Myometrial cell (primary cell): ENCODE measurements at places on chromosomes 2 and 18. TPM values are rescaled to one million over a fixed set of nuclear protein-coding genes. Genes with fewer than 3 reads are reported as not detected.

Gene PROKR1
- total RNA-seq = not detected in 2 replicates

Gene ELOA2
- total RNA-seq = not detected in 2 replicates

Gene MC5R
- not detected in 2 replicates for total RNA-seq

Gene XPO1
- 71.5 and 105 TPM in 2 replicates for total RNA-seq

Gene COL3A1
- 2,539 and 2,849 TPM in 2 replicates for total RNA-seq

Gene ICA1L
- total RNA-seq = 2.0 and 2.8 TPM in 2 replicates

Gene CHRND
- not detected in 2 replicates for total RNA-seq

Gene TFCP2L1
- total RNA-seq = not detected in 2 replicates

Gene CD207
- not detected in 2 replicates for total RNA-seq

Gene MAB21L4
- not detected in 2 replicates for total RNA-seq

Gene WDPCP
- total RNA-seq = 1.9 and 2.9 TPM in 2 replicates

Gene RGPD3
- 0.18 TPM in 1 of 2 replicates, not detected in the other for total RNA-seq

Gene GPR155
- 1.4 and 9.2 TPM in 2 replicates for total RNA-seq

Gene UGT1A4
- not detected in 2 replicates for total RNA-seq

Gene C2orf74
- total RNA-seq = 15.4 and 16.4 TPM in 2 replicates

Gene ADCY3
- total RNA-seq = 38.3 and 40.4 TPM in 2 replicates

Gene CIAO1
- total RNA-seq = 105 and 129 TPM in 2 replicates

Gene AQP12A
- not detected in 2 replicates for total RNA-seq

Gene ERICH2
- not detected in 2 replicates for total RNA-seq

Gene LHCGR
- total RNA-seq = not detected in 2 replicates

Gene REG3G
- not detected in 2 replicates for total RNA-seq

Gene C1QL2
- total RNA-seq = not detected in 2 replicates

Gene GKN2
- total RNA-seq = not detected in 2 replicates

Gene GCG
- not detected in 2 replicates for total RNA-seq

Gene BIN1
- 52.5 and 79.9 TPM in 2 replicates for total RNA-seq

Gene ANKRD30BL
- total RNA-seq = not detected in 2 replicates

Gene C2orf76
- 4.3 and 6.0 TPM in 2 replicates for total RNA-seq

Gene KCNJ3
- total RNA-seq = 0.29 and 0.35 TPM in 2 replicates

Gene ALS2
- 19.8 and 22.5 TPM in 2 replicates for total RNA-seq

Gene CRYBA2
- total RNA-seq = not detected in 2 replicates

Gene ABCG8
- not detected in 2 replicates for total RNA-seq

Gene DYNAP
- total RNA-seq = not detected in 2 replicates

Gene CHRNG
- total RNA-seq = not detected in 2 replicates

Gene CFC1
- total RNA-seq = not detected in 2 replicates

Gene ASXL3
- total RNA-seq = 0.35 TPM in 1 of 2 replicates, not detected in the other

Gene FIGN
- 0.86 and 1.1 TPM in 2 replicates for total RNA-seq
